ENCODE measurements at places on chromosomes 1 and 21.

- DNase-seq: no peak
These were observed 59.5 kb upstream of the EFHD2 start for GRCh38 chr1:15350151-15350550.

DNA sequence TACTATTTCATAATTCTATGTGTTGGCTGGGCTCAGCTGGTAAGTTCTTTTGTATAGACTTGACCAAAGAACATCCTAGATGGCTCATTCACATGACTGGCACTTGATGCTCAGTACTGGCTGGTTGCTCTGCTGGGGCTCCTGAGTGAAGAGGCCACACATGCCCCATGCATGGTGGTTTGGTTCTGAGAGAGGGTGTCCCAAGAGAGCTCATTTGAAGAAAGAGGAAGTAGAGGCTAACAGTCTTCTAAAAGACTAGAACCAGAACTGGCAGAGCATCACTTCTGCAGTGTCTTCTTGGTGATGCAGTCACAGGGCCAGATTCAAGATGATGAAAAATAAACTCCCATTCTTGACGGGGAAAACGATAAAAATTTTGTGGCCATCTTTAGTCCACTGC is 5.2 kb upstream of the BACH1 start:
- no peak for DNase-seq

GRCh38 chr1:198443365-198444233 is 96.9 kb downstream of the ATP6V1G3 start:
- DNase-seq: peak; percentile 69

DNA sequence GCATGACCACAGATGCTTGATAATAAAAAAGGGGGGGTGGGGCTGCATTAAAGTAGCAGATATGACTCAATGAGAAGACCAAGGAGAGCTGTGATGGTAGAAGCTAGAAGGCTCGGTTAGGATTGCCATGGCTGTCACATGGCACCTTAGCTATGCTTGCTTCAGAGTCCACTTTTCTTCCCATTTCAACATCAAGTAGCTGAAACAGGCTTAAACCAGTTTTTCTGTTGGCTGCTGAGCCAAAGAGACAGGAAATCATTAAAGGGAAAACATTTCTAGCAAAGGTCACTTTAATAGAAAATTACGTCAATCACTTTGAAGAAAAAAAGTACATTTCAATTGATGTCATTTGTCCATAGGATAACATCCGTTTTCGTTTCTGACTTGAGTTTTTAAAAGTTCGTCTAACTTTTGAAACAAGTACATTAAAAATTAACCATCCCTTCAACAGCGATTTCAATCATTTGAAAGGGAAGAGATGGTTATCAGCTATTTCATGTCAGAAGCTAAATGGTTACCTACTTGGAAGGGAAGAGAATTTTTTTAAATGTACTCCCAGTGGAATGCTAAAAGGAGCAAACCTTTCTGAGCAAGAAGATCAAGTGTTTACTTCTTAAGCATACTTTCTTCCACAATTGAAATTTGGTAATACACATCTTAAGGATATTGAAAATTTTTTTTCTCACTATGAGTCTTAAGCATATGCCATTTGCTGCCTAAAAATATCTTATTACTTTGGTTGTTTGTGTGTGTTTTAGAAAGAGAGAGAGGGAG is 488.1 kb upstream of the PRMT6 start:
- DNase-seq: no peak

- no peak for DNase-seq
These were observed 922 bp downstream of the CPT2 start for GRCh38 chr1:53197291-53198200.

DNA sequence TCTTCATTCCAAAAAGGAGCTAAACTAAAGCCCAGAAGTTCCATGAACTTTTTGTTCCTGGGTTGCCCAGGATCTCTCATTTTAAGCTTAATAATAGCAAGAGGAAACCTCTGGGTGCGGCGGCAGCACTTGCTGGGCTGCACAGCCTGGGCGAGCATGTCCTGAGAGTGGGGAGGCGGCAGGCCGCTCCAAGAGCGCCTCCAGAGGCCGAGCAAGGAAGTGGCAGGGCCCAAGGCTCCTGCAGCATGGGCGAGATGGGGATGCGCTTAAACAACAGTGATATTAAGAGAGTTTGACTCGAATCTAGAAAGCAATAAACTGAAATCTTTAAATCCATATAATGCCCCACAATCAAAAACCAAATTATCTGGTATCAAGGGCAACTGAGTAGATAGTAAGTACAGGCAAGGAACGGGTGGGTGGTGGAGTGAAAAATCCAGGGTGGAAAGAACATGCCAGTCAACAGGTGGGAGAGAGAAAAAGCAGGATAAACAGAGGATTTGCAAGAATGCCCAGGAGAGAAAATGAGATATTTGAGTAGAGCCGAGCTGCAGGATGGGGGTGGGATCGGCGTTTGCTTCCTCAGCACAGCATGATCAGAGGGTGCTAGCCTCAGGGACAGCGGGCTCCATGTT is 14.1 kb upstream of the TNR start:
- DNase-seq: no peak

- DNase-seq: no peak
These were observed 64.4 kb downstream of the HSPA13 start for GRCh38 chr21:14318578-14318977.

DNA sequence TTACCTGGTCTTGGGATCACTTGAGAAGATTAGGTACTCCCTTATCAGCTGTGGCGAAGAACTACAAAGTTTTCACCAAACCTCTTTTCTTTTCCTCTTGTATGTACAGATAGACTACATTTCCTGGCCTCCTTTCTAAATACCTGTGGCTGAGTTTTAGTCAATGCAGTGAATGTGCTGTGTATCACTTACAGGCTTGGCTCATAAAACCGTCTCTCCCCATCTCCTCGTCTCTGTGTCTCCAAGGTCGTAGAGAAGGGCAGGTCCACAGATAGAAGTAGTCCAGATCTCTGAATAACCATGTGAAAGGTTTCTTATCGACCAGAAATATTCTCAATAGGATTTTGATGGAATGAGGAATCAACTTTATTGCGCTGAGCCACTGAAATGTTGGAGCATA is 9.0 kb upstream of the JUN start:
- DNase-seq: no peak

DNA sequence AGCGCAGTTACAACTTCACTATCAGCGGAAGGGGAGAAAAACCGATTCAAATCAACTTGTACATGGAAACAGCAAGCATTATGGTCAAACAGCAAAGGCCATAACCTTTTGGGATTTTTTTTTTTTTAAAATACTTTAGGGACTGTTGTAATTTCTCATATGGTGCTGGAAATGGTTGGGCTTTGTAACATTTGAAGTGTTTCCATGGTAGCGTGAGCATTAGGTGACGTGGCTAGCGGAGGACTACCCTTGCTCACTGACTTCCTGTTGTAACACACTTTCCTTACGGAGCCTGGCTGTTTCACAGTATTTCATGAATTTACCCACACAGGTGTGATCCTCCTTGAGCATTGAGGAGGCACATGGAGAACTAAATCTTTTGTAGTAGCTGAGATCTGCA is 269.5 kb downstream of the TM2D1 start:
- no peak for DNase-seq

- no peak for DNase-seq
These were observed 25.9 kb upstream of the RAP1A start for GRCh38 chr1:111593403-111594305.

DNA sequence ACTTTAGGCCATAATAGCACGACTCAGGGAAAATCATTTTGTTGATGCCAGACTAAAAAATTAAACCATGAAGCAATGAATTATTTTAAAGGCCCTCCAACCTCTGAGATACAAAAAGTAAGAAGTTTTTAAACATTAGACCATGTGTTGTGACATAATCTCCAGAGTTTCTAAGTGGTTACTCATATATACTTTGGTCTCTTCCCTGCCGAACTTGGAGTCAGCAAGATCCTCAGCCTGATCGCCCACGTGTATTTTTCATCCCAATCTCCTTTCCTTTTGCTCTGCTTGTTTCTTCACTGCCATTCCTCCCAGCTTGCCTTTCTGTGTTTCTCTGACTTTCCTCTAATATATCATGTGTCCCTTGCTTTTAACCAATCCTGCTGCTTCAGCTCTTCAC is 3.8 kb downstream of the ARV1 start:
- peak; percentile 24 for DNase-seq

DNA sequence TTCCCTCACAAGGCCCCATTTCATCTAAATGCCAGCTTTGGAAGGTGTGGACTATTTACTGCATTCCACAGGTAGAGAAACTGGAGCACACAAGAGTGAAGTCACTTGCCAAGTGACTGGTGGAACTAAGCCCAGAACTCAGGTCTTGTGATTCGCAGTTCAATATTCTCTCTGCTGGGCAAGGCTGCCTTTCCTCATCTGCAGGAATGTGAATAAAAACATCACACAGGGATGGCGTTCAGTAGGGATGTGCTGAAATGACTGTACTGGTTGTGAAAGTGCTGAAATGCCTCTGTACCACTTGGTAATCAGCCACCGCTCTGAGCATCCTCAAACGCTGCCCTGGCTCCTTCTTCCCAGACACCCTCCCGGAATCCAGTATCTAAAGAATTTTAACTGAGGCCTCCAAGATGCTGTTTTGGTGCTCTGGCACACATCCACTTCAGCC is 145.6 kb downstream of the HIVEP3 start:
- DNase-seq: peak; percentile 90

DNA sequence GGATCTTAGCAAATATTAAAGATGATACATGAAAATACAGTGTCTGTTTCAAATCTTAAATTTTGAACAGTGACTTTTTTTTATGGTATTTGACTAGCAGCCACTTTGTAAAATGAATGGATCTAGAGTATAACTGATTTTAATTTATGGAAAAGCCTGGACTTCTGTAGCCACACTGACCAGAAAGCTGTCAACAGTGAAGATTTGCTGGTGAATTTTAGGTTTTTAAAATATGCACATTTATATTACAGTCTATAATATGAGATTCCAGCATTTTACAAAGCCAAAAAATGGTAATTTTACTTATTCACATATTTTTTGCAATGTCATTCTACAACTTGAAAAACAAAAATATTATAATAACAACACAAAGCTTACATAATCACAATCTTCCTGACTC is 131.8 kb downstream of the NEGR1 start:
- no peak for DNase-seq

DNA sequence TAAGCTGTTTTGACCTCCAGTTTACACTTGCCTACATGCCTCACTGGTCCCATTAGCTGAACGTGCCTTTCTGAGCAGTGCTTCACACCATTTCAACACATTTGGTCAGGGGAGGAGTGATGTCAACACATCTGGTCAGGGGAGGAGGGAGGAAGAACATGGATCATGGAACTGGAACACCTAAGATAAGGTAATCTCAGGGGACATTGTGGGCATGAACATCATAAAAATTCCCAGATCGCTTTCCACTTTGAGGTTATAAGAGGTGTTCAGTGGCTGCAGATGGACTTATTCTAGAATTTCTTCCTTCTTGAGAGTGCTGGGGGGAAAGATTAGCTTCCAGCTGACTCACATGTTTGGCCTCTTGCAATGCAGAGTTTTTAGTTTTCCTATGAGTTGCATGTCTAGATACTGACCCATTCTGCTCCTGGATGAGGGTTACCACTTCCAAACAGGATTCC is 2.0 kb downstream of the QSOX1 start:
- DNase-seq: peak; percentile 43

DNA sequence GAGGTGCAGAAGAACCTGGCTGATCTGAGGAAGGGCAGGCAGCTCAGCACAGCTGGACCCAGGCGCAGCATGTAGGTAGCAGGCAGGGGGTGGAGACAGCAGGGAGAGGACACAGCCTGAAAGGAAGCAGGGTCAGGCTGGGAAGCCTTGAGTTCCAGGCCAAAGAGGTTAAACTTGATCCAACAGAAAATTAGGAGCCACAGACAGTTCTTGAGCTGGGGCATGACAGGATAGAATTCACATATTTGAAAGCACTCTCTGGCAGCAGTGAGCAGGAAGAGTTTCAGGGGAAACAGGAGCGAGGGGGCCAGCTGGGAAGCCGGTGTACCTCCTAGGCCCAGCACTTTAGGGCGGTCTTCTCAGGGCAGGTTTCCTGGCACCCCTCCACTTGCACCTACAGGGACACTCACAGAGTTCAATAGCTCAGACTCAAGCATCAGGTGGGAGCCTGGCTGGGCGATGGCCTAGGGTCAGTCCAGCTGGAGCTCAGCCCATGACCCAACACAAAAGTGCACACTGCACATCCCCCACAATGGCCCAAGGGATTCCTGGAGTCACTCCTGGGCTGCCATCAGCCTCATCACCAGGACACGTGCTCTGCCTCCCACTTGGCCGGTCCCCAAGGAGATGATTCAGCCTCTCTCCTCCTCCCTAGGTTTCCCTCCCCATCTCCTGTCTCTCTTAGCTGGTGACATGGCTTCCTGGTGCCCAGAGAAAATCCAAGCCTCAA is 22.7 kb downstream of the MATN1 start:
- DNase-seq: peak; percentile 38

GRCh38 chr1:46991083-46991923 is 32.2 kb upstream of the CYP4X1 start:
- DNase-seq: no peak

GRCh38 chr1:19619697-19620384 is 24.3 kb upstream of the NBL1 start:
- no peak for DNase-seq

GRCh38 chr1:145845144-145845513 is 301 bp upstream of the NUDT17 start:
- DNase-seq: no peak

DNA sequence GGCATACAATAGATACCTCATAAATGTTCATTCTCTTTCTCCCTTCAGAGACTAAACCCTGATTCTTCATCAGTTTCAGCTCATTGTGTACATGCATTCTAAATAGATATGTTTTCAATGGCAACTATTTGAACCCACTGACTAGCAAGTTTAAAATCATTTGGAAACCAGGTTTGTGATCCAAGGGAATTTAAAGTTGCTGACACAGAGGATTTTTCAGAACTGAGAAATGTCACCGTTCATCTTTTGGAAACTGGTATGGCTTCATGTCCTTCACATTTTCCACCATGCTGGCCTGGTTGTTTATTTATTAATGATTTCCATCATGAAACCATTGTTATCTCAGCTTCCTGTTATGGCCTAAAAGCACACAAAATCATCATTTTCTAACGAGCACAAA is 81.8 kb upstream of the BARHL2 start:
- DNase-seq: no peak

GRCh38 chr1:19374926-19375325 is 62.8 kb downstream of the SLC66A1 start:
- no peak for DNase-seq

GRCh38 chr1:32703479-32704291 is 1.1 kb upstream of the SYNC start:
- peak; percentile 98 for DNase-seq

- DNase-seq: no peak
These were observed 116.7 kb downstream of the RUSC1 start for GRCh38 chr1:155437405-155437804.

Measured in fibroblast of skin of left biceps (primary cell).